ENCODE measurements at places on chromosomes 6 and 20. TPM values are rescaled to one million over a fixed set of nuclear protein-coding genes. Genes with fewer than 3 reads are reported as not detected.

Gene AURKA
- total RNA-seq, result 102 TPM

Gene EEF1A2
- 155 TPM for total RNA-seq

Gene CUL9
- 8.4 TPM for total RNA-seq

Gene SUMO4
- not detected for total RNA-seq

Gene IRF4
- total RNA-seq, result 0.07 TPM

Gene LAMA4
- total RNA-seq, result 1.8 TPM

Gene AFDN
- total RNA-seq, result 16.8 TPM

Gene NRSN1
- not detected for total RNA-seq

Gene CD109
- total RNA-seq, result 36.4 TPM

Gene SOX18
- total RNA-seq, result 2.8 TPM

Gene COL21A1
- 0.72 TPM for total RNA-seq

Gene CST3
- 416 TPM for total RNA-seq

Gene NKAIN4
- 6.4 TPM for total RNA-seq

Gene C20orf141
- 0.36 TPM for total RNA-seq

Gene CST4
- total RNA-seq, result not detected
